ENCODE measurements at places on chromosomes 12 and 14.

GRCh38 chr12:55065535-55065934 lies 45.8 kb downstream of the NEUROD4 start:
- no peak for DNase-seq

- DNase-seq: no peak
Observed at GRCh38 chr12:13788626-13789025, 192.8 kb downstream of the GRIN2B start.

GRCh38 chr14:99039331-99040041 lies 232.5 kb downstream of the BCL11B start:
- no peak for DNase-seq

DNA sequence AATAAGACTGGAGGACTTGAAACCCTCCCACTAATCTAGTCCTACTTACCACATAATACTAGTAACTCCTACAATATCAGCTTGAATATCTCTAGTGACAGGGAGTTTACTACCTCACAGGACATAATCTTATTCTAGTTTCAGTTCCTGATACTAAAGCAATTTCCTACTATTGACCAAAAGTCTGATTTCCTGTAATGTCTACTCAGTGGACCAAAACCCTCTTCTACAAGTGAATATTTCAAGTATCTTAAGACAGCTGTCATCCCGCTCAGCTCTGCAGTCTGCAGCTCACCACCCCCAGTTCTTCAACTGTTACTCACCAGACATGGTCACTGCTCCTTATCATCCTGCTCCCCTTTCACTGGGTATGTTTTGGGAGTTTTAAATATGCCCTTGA lies 70.8 kb upstream of the TMCC3 start:
- DNase-seq: no peak

GRCh38 chr12:131038961-131039950 lies 85.5 kb downstream of the ADGRD1 start:
- no peak for DNase-seq

- DNase-seq: no peak
Observed at GRCh38 chr14:29674566-29675285, 252.9 kb downstream of the PRKD1 start.

- DNase-seq: no peak
Observed at GRCh38 chr14:95530473-95531276, 4.2 kb upstream of the GLRX5 start.

GRCh38 chr12:22408610-22409376 lies 74.3 kb upstream of the ST8SIA1 start:
- DNase-seq: no peak

- no peak for DNase-seq
Observed at GRCh38 chr14:51185754-51186153, 54.3 kb upstream of the TMX1 start.

- DNase-seq: no peak
Observed at GRCh38 chr12:87667378-87667777, 361.8 kb downstream of the C12orf50 start.

DNA sequence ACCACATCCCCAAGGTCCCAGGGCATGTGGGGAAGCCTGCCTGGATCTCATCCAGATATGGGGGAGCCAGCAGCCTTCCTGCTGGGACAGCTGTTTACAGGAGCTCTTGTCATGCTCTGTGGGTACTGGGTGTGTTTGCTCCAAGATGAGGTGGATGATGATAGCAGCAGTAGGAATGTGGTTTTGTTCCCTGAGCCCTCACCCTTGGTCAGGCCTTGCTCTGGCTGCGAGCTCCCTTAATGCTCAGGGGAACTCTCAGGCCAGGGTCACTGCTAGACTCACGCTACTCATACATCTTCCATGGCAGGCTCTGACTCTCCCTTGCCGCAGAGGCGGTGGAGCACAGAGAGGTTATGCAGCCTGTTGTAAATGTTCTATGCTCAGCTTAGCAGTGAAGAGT lies 990.3 kb downstream of the AACS start:
- no peak for DNase-seq

DNA sequence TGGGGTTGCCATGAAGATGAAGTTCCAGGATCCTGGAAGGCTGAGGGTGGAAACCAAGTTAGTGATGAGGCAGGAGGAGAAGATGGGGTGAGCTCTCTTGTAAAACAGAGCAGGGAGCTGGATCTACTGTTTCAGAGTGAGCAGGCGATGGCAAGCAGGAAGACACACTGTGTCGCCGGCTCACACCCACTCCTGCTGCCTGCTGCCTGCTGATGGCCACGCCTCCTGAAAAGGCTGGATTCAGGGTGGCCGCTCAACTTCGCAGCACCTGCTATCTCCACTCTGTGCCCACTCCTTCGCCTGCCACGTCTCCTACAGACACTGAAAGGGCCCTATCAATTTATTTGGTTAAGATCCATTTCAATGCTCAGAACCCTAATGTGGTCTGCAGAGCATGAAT lies 96.1 kb downstream of the RBM19 start:
- no peak for DNase-seq

GRCh38 chr12:70756118-70756517 lies 118.9 kb upstream of the PTPRB start:
- DNase-seq: no peak

DNA sequence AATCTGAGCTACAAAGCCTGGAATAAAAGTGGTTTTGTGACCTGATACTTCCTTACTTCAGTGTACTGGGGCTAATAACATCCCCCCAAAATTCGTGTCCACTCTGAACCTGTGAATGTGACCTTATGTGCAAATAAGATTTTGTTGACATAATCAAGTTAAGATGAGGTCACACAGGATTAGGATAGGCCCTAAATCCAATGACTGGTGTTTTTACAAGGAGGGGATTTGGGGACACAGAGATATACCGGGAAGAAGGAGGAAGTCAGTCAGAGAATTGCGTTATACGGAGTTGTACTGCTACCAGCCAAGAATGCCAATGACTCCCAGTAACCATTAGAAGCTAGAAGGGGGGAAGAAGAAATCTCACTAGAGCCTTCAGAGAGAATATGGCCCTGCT lies 299.9 kb downstream of the ACSS3 start:
- DNase-seq: no peak

DNA sequence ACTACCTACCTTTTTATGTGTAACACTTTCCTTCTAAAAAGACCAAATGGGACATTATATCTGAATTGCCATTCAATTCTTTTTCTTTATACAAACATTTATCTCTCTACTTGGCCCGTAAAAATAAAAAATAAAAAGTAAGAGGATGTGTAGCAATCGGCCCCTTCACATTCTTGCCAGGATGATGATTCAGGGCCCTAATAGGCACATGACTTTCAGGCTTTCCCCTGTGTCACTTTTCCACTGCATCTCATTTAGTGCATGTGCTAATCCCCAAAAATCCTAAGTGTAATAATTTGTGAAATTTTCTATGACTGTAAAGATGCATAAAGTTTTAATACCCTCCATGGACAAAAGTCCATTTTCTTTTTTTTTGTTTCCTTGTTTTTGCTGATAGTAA lies 23.0 kb upstream of the ATP2B1 start:
- DNase-seq: no peak

DNA sequence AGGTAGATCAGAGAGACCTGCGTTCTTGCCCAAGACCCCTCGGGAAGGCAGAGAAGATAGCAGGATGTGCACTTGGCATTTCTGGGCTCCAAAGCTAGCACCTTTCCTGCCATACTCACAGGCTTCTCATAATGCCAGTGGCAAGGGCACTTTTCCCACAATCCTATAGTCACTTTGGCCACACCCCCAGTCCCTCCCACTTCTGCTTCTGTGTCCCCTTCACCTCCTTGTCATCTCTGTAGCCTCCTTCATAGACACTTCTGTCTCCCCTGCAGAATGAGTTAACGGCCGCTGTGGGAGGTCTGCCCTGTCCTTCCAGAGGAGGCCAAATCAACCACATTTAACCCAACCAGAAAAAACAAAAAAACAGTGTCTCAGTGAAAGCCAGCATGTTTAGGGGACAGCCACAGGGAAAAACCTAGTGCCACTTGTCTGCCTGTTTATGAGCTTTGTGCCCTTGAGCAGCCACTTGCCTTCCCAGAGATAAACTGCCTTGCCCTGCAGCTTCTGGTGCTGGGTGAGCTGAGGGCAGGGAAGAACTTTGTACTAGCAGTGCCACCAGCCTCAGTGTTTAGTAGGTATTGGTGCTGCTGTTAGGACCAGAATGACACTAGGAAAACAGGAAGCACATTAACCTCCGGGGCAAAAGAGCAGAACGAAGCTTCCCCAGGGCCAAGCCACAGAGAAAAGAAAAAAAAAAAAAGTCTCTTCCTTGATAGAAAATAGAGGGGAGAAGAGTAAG lies 193.0 kb upstream of the PWP1 start:
- no peak for DNase-seq

DNA sequence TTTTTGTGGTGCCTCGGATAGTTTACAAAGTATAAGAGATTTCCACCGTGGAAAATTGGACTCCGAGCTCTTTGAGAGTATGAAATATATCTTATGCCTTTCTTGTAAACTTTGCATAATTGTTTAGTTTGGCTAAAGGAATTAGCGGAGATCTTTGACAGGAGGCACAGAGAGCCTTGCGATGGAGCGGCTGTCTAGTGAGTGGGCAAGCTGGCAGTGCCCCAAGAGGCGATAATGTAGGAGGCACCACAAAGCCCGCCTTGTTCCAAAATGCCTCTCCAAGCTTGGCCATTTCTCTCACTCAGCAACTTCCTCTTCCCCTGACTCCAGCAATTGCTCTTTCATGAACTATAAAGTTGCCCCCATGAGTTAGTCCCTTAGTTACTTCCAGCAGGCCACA lies 270.1 kb upstream of the PRICKLE1 start:
- DNase-seq: no peak

GRCh38 chr12:65584016-65584415 lies 240.3 kb upstream of the HMGA2 start:
- DNase-seq: no peak

GRCh38 chr12:15689751-15690191 lies 99.4 kb downstream of the EPS8 start:
- no peak for DNase-seq

DNA sequence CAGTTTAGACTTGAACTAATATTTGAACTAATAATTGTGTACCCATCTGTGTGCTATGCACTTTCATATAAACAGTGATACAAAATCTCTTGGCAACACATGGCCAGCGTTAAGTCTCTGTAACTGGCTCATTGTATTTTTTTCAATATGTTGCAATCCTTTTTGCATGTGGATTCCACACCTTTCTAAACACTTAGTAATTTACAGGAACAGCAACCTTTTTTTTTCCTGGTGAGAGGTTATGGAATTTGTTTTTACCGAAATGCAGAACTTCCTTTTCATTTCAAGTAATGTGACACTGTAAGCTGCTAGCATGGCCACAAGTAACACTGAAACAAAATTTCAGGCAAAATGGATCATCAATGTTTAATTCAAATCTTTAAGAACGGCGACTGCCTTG lies 45.4 kb upstream of the EPS8 start:
- DNase-seq: no peak

DNA sequence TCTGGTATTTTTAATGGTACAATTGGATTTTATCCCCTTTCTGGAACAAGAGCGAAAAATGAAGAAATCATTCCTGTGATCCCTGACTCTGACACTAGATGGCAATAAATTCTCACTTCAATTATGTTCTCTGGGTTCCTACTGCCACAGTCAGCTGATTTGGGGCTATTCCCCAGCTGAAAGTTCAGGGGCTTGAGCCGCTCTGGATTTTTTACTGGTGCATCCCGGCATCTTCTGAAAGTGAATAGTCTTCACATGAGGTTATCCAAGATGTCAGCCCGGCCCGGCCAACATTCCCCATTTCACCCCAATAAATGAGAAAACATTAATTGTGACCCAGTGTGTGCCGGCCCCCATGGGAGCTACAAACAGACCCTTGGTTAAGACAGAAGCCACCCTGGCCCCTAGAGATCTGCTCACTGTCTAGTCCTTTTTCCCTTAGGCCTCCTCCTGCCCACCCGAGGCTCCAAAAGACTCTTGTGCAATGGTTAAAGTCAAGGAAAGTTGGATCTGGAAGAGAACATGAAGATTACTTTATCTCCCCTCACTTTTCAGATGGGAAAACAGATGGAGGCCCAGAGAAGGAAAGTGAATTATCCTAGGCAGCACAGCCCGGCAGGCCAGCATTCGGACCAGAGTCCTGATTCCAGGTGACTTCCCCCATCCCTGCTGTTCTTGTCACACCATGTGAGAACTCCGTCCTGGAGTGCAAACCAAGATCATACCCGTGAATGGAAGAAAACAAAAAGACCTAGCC lies 20.8 kb downstream of the CKAP4 start:
- DNase-seq: no peak

- no peak for DNase-seq
Observed at GRCh38 chr14:72646861-72647528, 246.9 kb downstream of the DPF3 start.

- DNase-seq: no peak
Observed at GRCh38 chr14:94472842-94473241, 3.2 kb downstream of the SERPINA9 start.

DNA sequence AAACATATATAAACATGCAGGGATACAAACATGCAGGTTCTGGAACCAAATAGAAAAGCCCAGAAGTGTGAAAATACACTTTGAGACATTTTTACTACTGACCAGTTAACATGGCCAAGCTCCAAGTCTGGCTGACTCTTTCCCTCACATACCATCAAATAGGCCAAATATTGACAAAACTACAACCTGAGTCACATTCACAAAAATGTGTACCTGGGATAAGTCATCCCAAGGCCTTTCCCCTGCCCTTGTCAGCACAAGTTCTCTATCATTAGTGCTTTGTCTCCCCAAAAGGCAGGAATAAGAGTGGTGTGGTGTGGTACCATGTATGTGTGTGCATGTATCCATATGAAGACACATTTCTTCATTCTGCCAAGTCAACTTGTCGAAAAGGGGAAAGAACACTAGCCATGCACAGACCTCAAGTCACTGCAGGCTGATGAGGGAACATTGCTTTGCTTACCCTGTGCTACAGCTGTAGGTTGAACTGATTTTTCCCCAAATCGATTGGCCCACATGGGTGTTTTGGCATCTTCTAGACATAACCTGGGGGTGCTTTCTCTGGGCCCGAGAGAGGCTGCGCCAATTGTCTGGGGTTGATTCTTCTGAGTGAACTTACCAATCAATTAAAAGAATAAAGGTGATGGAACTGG lies 14.9 kb downstream of the HOXC4 start:
- no peak for DNase-seq

GRCh38 chr14:46058964-46059563 lies 592.5 kb downstream of the RPL10L start:
- DNase-seq: no peak

GRCh38 chr12:102769323-102769916 lies 147.6 kb downstream of the PAH start:
- DNase-seq: no peak

- no peak for DNase-seq
Observed at GRCh38 chr14:59595071-59595470, 18.5 kb upstream of the CCDC175 start.

GRCh38 chr12:44942714-44943113 lies 66.6 kb upstream of the NELL2 start:
- no peak for DNase-seq

Measured in cortex of kidney (tissue), 1 donor.